T47D (cell line): ENCODE measurements at places on chromosomes 5 and 9.

DNA sequence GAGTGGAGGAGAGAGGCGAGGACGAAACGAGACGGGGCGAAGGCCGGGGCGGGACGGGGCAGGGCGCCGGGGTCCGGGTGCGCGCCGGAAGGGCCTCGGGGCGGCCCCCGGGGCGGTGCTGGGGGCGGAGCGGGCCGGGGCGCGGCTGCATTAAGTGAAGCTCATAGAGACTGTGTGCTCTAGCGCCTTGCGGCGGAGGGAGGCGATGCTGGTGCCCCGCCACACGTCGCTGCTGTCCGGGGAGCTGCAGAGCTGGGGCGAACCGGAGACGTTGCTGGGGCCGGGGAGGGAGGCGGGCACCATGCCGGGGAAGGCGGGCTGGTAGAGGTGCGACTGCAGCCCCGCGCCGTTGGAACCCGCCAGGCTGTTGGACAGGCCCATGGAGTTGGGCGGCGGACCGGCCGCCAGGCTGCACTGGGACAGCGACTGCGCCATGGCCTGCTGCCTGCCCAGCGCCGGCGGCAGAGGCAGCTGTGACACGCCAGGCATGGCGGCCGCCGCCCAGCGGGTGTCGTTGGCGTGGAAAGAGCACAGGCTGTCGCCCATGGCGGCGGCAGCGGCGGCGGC, 8.3 kb downstream of the OTP start:
- peak; percentile 39 for DNase-seq

DNA sequence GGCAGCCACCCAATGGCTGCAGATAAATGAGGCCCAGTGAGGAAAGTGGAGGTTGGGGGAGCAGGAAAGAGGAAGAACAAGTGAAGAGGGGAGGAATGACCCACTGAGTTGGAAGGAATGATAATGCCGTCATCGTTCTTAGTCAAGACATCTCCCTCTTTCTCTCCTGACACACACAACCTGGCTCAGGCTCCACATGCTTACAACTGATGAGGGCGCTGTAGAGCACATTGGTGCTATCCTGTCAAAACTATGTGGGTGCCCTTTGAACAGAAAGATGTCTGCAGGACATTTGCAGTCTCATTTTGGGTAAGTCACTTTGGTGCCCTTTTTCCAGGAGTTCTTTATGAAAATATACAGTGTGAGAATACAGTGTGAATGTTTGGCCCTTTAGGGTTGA, 5.9 kb downstream of the IFNW1 start:
- no peak for DNase-seq

DNA sequence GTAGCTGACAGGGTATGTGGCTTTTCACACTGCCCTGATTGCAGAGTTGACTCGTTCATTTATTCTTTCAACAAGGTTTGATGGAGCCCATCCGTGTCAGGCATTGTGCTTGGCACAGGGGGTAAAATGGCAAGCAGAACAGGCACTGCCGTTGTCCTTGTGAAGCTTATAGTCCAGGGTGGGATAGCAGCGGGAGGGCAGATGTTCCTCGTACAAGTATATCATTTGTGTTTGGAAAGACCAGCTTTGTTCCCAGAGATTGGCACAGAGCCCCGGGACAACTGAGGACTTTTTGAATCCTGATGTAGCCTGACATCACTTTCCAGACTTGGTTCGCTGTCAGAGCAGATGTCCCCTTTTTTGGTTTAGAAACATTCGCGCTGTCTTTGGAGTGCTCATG, 50.9 kb downstream of the MVB12B start:
- DNase-seq, result no peak

GRCh38 chr9:109507421-109507838, 9.3 kb upstream of the PTPN3 start:
- peak; percentile 33 for DNase-seq

DNA sequence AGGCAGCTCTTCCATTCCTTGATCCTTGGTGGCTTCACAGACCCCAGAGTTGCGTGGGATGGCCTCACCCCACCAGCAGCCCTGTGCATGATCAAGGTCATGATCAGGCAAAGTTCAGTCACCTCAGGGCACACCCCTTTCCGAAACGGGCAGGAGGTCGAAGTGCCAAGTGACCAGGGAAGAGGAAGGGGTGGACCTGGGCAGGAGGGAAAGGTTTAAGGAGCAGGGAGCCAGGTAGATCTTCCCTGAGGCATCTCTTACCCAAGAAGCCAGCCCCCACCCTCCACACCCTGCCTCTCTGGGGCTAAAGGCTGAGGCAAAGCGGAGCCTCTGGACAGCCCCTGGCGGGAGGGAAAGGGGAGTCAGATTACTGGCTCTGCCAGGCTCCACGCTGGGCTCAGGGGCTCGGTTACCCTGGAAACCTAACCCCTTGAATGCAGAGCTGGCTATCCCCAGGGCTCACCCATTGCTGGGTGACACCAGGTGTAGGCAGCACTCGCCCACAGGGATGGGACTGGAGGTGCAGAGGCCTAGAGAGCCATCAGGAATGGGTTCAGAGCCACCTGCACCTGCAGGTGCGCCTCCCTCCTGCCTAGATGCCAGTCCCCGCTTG, 3.6 kb downstream of the MGAT4B start:
- DNase-seq, result no peak

DNA sequence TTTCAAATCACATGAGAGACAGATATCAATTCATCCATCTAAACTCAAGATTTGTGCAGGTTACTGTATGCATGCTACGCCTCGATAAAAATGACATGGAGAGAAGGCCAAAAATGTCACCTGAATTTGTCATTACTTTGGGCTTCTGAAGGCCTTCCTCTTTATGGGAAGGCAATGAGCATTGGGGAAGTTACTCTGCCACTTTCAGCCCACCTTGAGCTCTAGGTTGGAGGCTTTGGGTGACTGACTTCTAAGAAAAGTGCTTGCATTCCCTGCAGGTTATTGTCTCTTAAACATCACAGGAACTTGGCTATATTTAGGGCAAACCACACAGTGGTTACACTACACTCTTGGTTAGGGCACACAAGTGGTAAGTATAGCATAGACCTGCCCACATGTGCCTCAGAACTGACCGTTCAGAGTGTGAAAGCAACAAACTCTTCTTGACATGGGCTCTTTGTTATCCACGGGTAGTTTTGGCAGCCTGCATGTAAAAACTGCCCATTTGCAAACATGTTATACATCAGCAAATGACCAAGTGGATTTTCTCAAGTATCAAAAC, 169.5 kb downstream of the ZNF608 start:
- DNase-seq, result no peak

- DNase-seq, result no peak
Observed at GRCh38 chr5:178289438-178289837, 56.8 kb upstream of the PHYKPL start.

DNA sequence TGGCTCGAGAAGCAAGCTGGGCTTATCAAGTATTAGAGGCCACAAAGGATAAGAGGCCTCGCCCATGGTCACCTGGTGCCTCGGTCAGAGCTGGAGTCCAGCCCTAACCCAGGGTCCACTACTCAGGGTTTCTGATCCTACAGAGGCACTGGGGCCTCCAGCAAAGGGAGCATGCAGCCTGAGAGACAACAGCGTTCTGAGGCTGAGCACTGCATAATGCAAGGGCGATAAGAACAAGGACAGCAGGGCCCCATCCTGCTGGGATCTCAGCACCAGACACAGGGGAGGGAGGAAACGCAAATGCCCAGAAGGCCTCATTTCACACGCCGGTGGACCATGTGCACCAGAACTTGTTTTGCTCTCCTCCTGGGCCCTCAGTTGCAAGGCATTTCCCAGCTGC, 63.0 kb downstream of the C5orf15 start:
- DNase-seq, result no peak
